Adrenal gland (tissue), 19 donors: ENCODE measurements at places on chromosomes 12 and 14. TPM values are rescaled to one million over a fixed set of nuclear protein-coding genes. Genes with fewer than 3 reads are reported as not detected.

- no peaks in the 10 kb centered on the region for H3K36me3 ChIP-seq
- H3K27me3 ChIP-seq = no peaks in the 10 kb centered on the region
- H3K4me1 ChIP-seq = no peaks in the 10 kb centered on the region
- DNase-seq = no peak
- H3K4me3 ChIP-seq = no peak overlapping the region
These were observed 39.9 kb downstream of the ATL1 start for GRCh38 chr14:50599700-50600444.

Gene MGP
- 1,016 TPM for total RNA-seq

Gene SALL2
- 5.5 TPM for total RNA-seq

Gene TAS2R20
- 2.3 TPM for total RNA-seq

GRCh38 chr12:116026768-116027550 is 250.5 kb downstream of the MED13L start:
- no peak overlapping the region for H3K4me3 ChIP-seq
- no peaks in the 10 kb centered on the region for H3K27me3 ChIP-seq
- H3K36me3 ChIP-seq = no peaks in the 10 kb centered on the region
- DNase-seq = no peak

GRCh38 chr12:6526766-6527525 is 7.4 kb upstream of the GAPDH start:
- H3K4me3 ChIP-seq = no peak overlapping the region
- H3K36me3 ChIP-seq = no peaks in the 10 kb centered on the region
- H3K4me1 ChIP-seq = peaks cover under 1% of the 10 kb centered on the region
- no peaks in the 10 kb centered on the region for H3K27me3 ChIP-seq

GRCh38 chr14:61130512-61131260 is 149.6 kb downstream of the SLC38A6 start:
- H3K27me3 ChIP-seq = no peaks in the 10 kb centered on the region
- H3K27ac ChIP-seq = no peak overlapping the region
- no peaks in the 10 kb centered on the region for H3K36me3 ChIP-seq
- no peak for DNase-seq

DNA sequence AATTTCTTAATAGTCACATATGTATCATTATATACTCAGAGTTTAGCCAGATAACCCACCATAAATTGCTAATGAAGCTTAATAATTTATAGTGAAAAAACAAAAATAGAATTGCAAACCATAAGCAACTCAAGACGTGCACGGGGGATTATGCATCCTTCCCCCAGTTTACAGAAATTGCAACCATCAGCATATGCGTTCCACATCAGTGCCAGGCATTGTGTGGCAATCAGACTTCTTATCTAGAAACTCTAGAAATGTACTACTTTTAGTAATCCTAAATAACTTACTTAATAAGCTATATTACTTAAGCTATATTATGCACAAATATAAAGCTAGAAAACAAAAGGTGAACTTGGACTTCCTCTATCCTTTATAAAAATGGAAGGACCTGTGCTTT is 115.8 kb downstream of the CRADD start:
- no peaks in the 10 kb centered on the region for H3K36me3 ChIP-seq
- no peak overlapping the region for H3K27ac ChIP-seq
- peaks cover 3% of the 10 kb centered on the region for H3K4me1 ChIP-seq
- no peak for DNase-seq
- H3K4me3 ChIP-seq = no peak overlapping the region

Gene PRIMA1
- total RNA-seq = 1.7 TPM

DNA sequence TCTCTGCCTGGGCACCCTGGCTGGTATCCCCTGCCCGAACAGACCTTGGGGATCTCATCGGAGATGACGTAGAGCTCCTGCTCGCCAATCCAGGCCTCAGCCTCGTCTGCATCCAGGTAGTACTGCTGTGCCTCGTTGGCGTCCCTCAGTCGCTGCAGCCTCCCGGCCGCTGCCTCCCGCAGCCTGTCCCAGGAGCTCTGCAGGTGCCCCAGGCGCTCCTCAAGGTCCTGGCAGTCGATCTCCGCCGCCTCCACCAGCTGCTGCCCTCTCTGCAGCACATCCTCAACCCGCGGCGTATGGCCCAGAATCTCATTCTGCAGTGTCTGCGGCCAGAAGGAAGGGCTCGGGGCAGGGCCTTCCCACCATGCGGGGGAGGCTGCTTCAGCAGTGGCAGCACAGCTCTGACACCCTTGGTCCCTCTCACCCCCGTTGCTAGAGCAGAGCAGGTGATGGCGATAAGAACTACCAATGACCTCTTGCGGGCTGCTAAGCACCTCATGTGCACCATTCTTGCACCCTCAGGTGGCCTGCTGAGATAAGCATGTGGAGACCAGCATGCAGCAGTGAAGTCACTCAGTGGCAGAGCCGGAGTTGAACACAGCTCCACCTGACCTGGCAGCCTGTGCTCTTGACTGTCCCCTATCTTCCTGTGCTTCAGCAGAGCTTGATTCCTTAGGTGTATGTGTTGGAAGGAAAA is 71.0 kb downstream of the PLEKHG3 start:
- no peak for DNase-seq
- no peaks in the 10 kb centered on the region for H3K4me1 ChIP-seq
- no peak overlapping the region for H3K27ac ChIP-seq

- H3K4me3 ChIP-seq = no peak overlapping the region
- H3K27ac ChIP-seq = no peak overlapping the region
- no peaks in the 10 kb centered on the region for H3K36me3 ChIP-seq
- H3K27me3 ChIP-seq = no peaks in the 10 kb centered on the region
- no peak for DNase-seq
- H3K4me1 ChIP-seq = peaks cover 8% of the 10 kb centered on the region
These were observed 105.6 kb downstream of the SLC25A47 start for GRCh38 chr14:100428727-100429126.

GRCh38 chr14:56073799-56074198 is 44.4 kb upstream of the PELI2 start:
- no peak overlapping the region for H3K4me3 ChIP-seq
- no peaks in the 10 kb centered on the region for H3K4me1 ChIP-seq
- no peak overlapping the region for H3K27ac ChIP-seq
- H3K36me3 ChIP-seq = no peaks in the 10 kb centered on the region

- no peak for DNase-seq
- H3K36me3 ChIP-seq = no peaks in the 10 kb centered on the region
- no peaks in the 10 kb centered on the region for H3K4me1 ChIP-seq
- no peak overlapping the region for H3K27ac ChIP-seq
- H3K27me3 ChIP-seq = no peaks in the 10 kb centered on the region
- no peak overlapping the region for H3K4me3 ChIP-seq
These were observed 332.7 kb upstream of the NOVA1 start for GRCh38 chr14:26930576-26930975.

Gene MGST1
- total RNA-seq = 270 TPM

Gene KRT77
- not detected for total RNA-seq

DNA sequence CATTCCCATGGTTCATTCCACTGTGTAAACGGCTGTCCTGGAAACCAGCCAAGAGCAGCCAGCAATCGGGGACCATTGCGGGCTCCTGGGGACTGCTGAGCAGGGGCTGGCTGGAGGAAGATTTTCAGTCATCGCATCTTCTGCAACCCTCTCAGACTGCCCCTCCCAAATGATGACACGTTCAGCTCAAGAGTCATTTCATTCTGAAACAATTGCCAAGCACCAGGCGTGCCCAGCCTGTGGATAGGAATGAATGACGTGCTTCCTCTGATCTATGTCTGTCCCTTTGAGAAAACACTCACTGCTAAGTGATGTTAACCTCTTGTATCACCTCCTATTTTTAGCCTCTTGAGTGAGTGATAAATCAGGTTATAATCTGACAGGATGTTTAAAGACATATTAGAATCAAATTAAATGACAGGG is 62.0 kb downstream of the NDUFA12 start:
- no peak overlapping the region for H3K4me3 ChIP-seq
- peak; percentile 16 for DNase-seq
- H3K36me3 ChIP-seq = no peaks in the 10 kb centered on the region
- no peaks in the 10 kb centered on the region for H3K27me3 ChIP-seq
- H3K27ac ChIP-seq = no peak overlapping the region

DNA sequence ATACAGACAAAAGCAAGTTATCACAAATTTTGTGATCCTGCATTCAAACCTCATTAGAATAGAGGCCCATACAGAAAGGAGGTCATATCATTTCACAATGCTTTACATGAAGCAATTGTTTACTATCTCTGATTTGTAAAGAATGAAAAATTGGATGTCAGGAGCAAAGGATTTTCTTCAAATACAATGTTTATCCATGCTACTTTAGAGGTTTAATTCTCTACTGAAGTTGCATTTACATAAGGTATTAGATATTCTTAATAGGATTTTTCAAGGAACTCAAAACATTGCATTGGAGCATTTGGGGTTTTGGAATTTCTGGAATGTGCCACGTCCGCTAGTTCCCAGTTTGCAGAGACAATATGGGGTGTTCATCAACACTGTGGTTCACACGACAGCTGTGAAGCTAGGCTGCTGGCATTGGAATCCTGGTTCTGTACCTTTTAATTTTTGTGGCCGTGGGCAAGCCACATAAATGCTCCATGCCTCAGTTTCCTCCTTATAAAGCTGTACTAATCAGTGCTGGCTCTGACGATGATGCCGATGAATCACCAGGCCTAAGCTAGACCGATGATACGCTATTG is 174.8 kb downstream of the APAF1 start:
- DNase-seq = no peak
- no peaks in the 10 kb centered on the region for H3K27me3 ChIP-seq
- no peak overlapping the region for H3K4me3 ChIP-seq
- H3K27ac ChIP-seq = no peak overlapping the region

DNA sequence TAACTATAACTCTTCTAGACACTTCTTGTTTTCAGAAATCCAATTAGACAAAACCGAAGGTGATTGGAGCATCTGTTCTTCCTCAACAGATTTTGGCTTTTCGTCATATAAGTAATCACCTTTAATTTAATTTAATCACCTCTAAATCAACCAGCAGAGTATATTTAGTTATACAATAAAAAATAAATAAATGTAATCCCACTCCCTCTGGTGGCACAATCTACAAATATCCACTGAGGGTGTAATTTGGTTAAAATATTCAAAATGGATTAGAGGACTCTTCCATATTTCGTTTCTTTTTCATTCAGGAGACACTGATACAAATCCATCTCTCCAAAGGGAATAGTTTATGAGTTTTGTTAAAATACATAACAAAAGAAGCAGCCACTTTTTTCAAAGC is 18.3 kb upstream of the SLC35F4 start:
- H3K27me3 ChIP-seq = no peaks in the 10 kb centered on the region
- H3K4me1 ChIP-seq = no peaks in the 10 kb centered on the region
- no peak for DNase-seq

- H3K36me3 ChIP-seq = no peaks in the 10 kb centered on the region
- H3K4me1 ChIP-seq = no peaks in the 10 kb centered on the region
- H3K27ac ChIP-seq = no peak overlapping the region
- no peak overlapping the region for H3K4me3 ChIP-seq
- DNase-seq = no peak
- no peaks in the 10 kb centered on the region for H3K27me3 ChIP-seq
These were observed 84.1 kb downstream of the IFNG start for GRCh38 chr12:68075416-68075815.
